RWPE1 (cell line): ENCODE measurements at places on chromosomes 1 and 21.

DNA sequence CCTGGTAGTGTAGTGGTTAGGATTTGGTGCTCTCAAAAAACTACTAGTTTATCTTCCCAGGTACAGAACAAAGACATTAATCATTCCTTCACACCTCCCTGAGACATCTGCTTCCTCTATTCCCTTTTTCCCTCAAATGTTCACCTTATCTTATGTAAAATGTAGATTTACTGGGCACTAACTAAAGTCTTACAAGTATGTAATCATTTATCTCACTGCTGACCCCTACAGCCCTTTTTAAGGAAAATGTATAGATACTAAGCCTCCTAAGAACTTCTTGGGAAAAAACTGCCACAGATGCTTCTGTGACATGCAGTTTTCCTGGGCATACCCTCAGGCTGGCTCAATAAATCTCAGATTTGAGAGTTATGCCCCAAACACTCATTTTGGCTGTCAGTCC, 50.8 kb upstream of the NEK7 start:
- no peak for DNase-seq

DNA sequence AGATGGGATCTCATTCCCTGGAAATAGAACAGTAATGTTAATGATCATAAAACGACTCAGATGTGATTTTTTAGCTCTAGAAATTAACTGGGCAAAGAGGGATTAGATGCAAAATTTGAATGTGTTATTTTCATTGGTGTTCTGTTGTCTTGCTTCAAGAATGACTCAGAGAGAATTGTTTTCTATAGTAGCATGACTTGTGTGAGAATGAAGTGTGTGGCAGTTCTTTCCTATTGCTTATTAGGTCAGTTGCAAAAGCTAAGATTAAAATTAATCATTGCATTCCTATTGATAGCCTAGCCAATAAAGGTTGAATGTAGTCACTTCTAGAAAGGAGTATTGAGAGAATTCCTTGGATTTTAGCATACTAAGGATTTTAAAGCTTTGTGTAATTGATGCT, 22.9 kb downstream of the SPEN start:
- no peak for DNase-seq

DNA sequence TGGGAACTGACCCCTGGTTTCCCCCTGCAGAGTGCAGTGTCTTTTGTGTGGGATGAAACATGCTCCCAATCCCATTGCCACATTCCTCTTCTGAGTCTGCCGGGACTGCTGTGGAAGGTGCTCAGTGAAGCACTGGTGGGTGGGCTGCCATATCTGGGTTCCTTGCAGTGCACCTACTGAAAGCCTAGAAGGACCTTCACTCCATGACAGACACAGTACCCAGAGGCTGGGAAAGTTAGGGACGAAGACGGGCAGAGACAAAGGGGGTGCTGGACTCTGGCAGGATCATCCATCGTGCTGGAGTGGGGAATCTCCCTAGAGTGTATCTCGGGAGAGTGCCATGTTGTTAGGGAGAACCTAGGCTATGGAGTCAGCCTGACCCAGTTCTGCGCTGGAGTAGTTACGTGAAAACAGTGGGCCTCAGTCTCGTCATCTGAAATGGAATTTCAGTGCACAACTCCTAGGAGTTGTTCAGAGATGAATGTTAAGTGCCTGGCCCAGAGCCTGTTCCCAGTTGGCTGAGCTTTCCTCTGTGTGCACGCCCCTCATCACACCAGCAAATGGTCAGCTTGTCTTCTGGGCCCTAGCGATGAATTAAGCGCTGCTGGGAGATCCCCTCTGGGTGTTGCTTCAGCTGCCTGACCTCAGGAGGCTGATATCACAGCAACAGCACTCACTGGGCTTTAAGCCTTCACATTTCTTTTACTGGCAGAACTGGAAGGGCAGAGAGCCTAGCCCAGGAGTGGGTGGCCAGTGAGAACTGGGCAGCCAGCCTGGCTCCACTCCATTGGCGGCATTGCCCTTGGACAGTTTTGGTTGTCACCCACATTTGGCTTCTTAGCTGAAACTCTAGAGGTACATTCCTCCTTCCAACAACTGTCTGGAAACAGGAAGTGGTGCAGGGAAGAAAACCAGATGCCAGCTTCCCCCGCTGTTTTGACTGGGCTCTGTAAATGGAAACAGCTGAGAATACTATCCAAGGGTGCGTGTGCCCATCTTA, 479.8 kb upstream of the VAMP3 start:
- DNase-seq, result no peak

DNA sequence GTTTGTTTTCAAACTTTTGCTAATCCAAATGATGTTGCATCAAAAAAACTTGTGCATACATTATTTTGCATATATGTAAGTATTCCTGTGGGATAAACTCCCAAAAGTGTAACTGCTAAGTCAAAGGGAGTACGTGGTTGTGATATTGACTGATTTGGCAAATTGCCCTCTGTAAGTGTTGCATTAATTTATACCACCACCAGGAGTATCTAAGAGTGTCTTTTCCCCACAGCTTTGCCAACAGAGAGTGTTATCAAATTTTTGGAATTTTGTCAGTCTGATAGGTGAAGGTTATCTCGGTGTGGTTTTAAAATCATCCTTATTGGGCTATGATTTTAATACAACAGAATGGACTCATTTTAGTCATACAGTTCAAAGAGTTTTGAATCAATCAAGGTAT, 30.1 kb upstream of the PARP1 start:
- DNase-seq, result no peak

DNA sequence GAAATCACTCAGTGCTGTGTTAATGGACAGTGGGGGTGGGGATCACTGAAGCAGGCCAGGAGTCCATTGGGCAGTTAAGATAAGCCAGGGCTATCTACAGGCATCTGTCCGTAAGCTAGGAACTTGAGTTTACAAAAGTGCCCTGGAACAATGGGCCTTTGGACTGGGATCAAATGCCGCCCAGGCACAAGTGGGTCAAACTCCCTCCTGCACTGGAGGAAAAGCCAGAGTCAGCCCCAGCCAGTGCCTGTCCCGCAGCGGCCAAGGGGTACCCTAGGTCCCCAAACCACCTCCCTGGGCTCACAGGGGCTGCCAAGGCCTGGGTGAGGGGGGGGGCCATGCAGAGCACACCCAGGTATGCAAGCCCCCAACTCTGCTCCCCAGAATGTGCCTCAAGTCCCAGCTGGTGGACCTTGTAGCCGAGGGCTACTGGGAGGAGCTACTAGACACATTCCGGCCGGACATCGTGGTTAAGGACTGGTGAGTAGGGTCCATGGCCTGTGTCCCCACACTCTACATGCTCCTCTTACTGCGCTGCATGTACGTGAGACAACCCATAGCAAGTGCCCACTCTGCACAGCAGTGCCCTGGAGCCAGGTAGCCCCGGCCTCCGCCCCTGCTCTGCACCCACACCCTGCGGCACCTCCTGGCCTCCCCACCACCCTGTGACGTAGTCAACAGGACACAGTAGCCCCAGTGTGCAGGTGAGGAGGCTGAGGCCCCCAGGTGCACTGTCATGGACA, 7.7 kb downstream of the FBXO6 start:
- DNase-seq, result no peak

GRCh38 chr1:164983023-164983650, 373.4 kb downstream of the LMX1A start:
- DNase-seq, result no peak

DNA sequence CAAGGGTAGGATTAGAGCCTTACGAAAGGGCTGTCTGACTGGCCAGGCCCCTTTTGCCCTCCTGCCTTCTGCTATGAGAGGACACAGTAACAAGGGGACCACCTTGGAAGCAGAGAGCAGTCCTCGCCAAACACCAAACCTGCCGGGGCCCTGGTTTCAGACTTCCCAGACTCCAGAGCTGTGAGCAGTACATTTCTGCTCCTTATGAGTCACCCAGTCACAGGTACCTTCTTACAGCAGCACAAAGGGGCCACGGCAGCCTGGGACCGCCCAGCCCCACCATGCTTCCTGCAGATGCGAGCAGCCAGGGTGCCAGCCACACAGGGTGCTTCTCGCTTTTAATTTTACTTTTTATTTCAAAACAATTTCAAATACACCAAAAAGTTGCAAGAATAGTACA, 17.2 kb upstream of the POFUT2 start:
- no peak for DNase-seq

GRCh38 chr1:28154078-28154594, 22.4 kb downstream of the PTAFR start:
- DNase-seq, result no peak

- no peak for DNase-seq
Measured at GRCh38 chr1:15836772-15837669, 10.5 kb upstream of the SPEN start.

GRCh38 chr1:97943354-97943753, 22.5 kb upstream of the DPYD start:
- peak; percentile 8 for DNase-seq

DNA sequence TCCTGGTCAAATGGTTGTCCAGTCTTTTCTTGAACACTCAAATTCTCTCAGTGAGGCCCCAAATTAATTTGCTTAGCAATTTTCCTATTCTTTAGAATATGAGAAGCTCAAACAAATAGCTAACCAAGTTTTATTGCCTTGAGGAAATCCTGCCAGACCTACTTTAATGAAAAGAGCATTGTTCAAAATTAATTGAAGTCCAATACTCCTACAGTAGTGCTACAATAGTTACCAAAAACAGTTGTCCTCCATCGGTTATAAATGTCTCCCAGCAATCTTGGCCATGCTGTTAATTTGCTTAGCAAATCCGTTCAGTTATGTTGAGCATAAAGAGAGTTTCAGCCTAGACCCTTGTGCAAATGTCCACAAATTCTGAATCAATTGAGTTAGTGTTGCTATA, 112.9 kb downstream of the MAB21L3 start:
- DNase-seq, result no peak

- no peak for DNase-seq
Measured at GRCh38 chr1:243756529-243756928, 93.5 kb downstream of the AKT3 start.

- DNase-seq, result no peak
Measured at GRCh38 chr1:19284881-19285280, 3.7 kb downstream of the AKR7A3 start.

- peak; percentile 83 for DNase-seq
Measured at GRCh38 chr1:201085902-201086735, 26.1 kb downstream of the CACNA1S start.

DNA sequence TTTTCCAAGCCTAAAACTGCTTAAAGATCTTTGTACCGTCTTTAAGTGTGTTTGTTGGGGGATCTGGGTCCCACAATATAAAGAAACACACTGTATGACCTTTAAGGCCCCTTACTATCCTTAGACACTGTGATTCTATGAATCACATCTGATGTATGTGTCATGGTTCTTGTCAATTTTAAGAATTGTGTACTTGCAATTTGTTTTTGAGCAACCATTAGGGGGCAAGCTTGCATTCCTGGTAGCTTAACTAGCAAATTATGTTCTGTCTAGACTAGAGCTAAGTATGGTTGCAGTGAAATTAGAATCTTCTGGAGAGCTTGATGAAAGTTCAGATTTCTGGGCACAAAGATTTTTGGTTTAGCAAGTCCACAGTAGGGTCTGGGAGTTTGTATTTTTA, 219.5 kb downstream of the TPR start:
- DNase-seq, result peak; percentile 57

- DNase-seq, result no peak
Measured at GRCh38 chr1:21552715-21553114, 43.5 kb downstream of the ALPL start.

GRCh38 chr1:16986962-16987361, 6.5 kb upstream of the MFAP2 start:
- DNase-seq, result no peak

- DNase-seq, result no peak
Measured at GRCh38 chr1:48710318-48710717, 66.4 kb downstream of the BEND5 start.

DNA sequence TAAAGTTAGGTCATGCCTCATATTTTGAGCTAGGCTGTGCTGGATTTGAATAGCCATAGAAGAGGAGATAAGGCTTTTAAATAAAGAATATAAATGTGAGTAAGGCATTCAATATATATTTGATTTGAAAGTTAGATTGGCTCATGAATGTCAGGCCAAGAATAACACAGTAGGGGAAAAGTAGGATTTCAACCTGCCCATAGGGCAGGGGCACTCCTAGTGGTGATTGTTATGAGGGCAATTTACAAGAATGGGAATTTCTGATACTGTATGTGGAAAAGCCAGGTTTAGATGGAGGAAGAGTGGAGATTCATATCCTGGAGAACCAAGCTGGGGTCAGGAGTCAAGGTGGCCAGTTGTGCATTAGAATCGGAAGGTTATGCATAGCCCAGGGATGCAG, 74.9 kb downstream of the DNAH14 start:
- DNase-seq, result no peak

DNA sequence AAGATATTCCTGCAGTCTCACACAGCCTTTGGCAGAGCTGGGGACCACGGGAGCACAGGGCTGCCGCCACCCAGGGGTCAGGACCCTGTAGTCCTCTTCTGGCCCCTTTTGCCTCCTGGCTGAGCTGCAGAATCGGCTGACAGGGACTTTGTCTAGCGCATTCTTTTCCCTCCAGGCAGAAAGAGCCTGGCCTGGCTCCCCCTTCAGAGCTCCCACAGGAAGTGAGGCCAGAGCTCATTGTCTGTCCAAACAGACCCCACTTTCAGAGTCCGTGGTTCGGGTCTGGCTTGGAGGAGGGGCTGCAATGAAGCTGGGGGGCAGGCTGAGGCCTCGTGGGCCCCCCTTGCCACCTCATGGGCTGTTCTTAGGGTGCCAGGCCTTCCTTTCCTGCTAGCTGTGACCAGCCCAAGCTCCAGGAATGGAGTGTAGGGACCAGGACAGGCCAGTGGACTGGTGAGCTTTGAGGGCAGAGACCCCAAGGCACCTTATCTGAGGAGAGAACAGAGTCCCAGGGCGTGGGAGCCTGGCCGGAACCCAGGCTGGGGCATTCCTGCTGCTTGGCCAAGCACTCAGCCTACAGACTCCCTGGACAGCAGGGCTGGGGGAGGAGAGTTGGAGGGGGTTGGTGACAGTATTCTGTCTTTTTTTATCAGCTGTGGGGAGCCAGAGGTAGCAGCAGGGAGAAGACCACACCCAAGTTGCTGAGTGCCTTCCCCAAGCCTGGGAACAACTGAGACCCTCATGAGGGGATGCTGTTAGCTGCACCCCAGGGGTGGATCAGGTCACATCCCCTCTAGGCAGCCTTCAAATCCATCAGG, 4.7 kb downstream of the CELSR2 start:
- no peak for DNase-seq
